ENCODE measurements at places on chromosomes 11 and 22.

DNA sequence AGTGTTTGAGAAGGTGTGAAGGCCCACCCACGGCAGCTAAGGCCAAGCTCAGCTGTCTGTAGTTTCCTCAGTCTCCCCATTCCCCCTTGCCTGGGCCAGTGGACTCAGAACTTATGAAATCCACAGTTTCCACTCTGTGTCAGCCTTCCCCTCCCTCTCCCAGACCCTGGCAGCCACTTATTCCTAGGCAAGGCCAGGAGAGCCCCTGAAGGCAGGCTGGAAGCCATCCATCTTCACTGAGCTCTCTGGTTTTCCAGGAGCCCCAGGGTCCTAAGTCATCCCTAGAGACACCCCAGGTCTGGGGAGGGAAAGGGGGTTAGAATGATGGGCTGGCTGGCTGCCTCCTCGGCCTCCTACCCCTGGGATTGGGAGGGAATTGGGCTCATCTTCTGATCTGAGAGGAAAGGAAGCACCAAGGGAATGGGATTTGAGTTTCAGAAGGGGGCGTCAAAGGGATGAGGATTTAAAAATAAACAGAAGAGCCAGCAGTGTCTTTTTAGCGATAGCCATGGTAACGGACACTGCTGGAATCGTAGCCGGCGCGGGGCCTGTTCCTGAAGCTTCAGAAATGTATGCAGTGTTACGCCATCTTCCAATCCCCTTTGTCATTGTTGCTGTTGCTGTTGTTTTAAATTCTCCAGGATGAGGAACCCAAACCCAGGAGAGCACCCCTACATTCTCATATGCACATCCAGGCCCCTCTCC lies 561.1 kb upstream of the CADM1 start:
- no peak for DNase-seq

GRCh38 chr11:93532281-93532789 lies 10.9 kb downstream of the SMCO4 start:
- DNase-seq, result no peak

- no peak for DNase-seq
Measured at GRCh38 chr11:9266926-9267325, 1.8 kb upstream of the DENND5A start.

- no peak for DNase-seq
Measured at GRCh38 chr11:3709977-3710376, 38.8 kb upstream of the CHRNA10 start.

- no peak for DNase-seq
Measured at GRCh38 chr11:97428247-97428790, 1038.5 kb downstream of the JRKL start.

GRCh38 chr11:35330931-35331330 lies 88.4 kb downstream of the SLC1A2 start:
- no peak for DNase-seq

DNA sequence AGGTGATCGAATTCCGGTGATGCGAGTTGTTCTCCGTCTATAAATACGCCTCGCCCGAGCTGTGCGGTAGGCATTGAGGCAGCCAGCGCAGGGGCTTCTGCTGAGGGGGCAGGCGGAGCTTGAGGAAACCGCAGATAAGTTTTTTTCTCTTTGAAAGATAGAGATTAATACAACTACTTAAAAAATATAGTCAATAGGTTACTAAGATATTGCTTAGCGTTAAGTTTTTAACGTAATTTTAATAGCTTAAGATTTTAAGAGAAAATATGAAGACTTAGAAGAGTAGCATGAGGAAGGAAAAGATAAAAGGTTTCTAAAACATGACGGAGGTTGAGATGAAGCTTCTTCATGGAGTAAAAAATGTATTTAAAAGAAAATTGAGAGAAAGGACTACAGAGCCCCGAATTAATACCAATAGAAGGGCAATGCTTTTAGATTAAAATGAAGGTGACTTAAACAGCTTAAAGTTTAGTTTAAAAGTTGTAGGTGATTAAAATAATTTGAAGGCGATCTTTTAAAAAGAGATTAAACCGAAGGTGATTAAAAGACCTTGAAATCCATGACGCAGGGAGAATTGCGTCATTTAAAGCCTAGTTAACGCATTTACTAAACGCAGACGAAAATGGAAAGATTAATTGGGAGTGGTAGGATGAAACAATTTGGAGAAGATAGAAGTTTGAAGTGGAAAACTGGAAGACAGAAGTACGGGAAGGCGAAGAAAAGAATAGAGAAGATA lies at the start of gene MALAT1:
MALAT1 (plus strand) TSS at position 69 of the 736 bp plus-strand sequence.
- peak; percentile 65 for DNase-seq

- DNase-seq, result no peak
Measured at GRCh38 chr11:79382301-79383050, 58.4 kb downstream of the TENM4 start.

GRCh38 chr22:17284466-17284865 lies 65.2 kb upstream of the ADA2 start:
- no peak for DNase-seq

DNA sequence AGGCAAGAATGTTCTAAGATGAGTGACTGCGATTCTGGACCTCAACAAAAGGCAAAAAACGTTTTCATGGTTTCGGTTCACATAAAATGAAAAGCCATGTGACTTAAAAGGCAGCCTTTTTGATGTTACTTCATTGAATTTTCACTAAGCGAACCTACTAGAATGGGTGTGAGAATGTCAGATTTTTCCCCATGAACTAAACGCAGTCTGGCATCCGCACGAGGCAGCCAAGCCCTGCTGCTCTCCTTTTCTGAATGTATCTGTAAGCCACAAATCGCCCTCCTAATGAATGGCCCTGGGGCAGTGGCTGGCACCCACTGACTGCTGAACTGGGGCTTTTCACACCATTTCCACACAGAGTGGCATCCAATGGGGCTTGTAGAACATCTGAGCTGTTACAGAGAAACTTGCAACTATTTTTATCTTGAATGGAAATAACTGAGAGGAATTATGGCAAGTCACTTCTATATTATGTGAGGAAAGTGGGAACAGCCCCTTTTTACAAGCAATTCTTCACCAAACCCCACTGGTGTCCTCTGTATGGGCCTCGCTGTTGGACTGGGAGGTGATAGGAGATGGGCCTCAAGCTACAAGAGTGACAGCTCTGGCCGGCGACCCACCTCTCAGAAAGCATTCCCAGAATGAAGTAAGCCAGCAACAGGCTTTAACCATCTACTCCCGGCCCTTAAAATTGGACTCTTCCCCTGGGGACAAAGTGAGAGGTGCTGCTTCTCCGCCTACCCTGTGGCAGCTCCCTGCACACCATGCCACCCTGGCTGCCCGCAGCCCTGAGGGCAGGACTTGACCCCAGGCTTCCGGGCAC lies 29.4 kb downstream of the PPP2R1B start:
- DNase-seq, result no peak

DNA sequence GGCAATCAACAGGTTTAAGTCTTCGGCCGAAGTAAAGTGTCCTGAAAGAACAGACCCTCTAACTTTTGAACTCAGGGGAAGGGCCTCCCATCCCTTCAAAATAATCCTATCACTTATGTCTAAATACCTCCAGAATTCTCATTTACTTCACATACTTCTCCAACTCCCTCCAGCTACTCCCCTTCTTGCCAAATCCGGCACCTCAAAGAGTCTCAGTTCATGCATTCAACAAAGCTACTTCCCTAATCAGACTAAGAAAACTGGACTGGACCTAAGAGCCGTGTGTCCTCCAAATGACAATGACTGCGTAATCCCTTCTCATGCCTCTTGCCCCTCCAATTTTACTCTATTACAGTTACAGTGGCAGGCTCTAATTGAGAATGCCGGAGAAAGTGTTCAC lies 1.3 kb downstream of the DDB1 start:
- DNase-seq, result no peak

GRCh38 chr11:35515224-35515623 lies 10.2 kb downstream of the PAMR1 start:
- no peak for DNase-seq

DNA sequence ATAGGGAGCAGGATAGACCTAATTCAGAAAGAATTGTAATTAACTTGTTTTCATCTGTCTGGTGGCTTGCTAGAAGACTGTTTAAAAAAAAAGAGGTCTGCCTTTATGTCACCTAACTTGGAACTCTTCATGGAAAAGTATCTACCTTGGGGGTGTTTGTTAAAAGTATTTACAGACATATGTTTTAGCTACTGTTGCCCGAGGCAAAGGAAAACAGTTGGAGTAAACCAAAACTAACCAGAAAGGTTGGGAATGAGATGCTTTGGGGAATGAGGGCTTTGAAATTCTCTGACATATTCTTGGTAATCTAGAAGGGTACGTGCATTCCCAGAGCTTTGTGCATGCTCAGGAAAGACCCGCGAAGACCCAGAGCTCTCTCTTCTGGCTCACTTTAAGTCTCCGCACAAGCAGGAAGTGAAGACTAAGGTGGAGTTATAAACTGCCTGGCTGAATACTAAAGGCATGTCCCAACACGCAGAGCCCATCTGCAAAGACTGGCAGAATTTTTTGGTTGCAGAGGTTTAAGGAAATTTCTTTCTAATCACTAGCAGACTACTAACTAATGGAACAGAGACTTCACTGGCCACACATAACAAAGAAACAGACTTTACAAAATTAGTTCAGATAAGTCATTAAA lies 33.2 kb downstream of the HIKESHI start:
- no peak for DNase-seq
